ENCODE measurements at places on chromosomes 7 and 10. TPM values are rescaled to one million over a fixed set of nuclear protein-coding genes. Genes with fewer than 3 reads are reported as not detected.

Gene WNT8B
- polyA plus RNA-seq: not detected

Gene PPP3CB
- polyA plus RNA-seq: 6.7 TPM

Gene ZSWIM8
- 15.2 TPM for polyA plus RNA-seq

Gene CH25H
- polyA plus RNA-seq: not detected

Gene EPDR1
- polyA plus RNA-seq: 0.63 TPM

Data from IgD-negative memory B cell (primary cell).